Naive thymus-derived CD4-positive, alpha-beta T cell (primary cell): ENCODE measurements at places on chromosomes 7 and 10. TPM values are rescaled to one million over a fixed set of nuclear protein-coding genes. Genes with fewer than 3 reads are reported as not detected.

ATOH7 gene
- not detected in 2 replicates for total RNA-seq

NKX2-3 gene
- not detected for total RNA-seq

STK31 gene
- 0.31 TPM in 1 of 2 replicates, not detected in the other for total RNA-seq

PRKAG2 gene
- 55.7 TPM for total RNA-seq

SH2D4B gene
- total RNA-seq, result 0.10 and 0.15 TPM in 2 replicates

COL26A1 gene
- 0.24 TPM for total RNA-seq

RBM33 gene
- 177 TPM for total RNA-seq

FKBP6 gene
- 0.24 TPM for total RNA-seq

CRTAC1 gene
- total RNA-seq, result not detected

DPP6 gene
- not detected for total RNA-seq

ENTPD7 gene
- 6.5 and 6.6 TPM in 2 replicates for total RNA-seq
